T-cell (primary cell): ENCODE measurements at places on chromosomes 4 and X. TPM values are rescaled to one million over a fixed set of nuclear protein-coding genes. Genes with fewer than 3 reads are reported as not detected.

GRCh38 chr4:15457406-15458201, 12.1 kb upstream of the CC2D2A start:
- no peak for DNase-seq

DNA sequence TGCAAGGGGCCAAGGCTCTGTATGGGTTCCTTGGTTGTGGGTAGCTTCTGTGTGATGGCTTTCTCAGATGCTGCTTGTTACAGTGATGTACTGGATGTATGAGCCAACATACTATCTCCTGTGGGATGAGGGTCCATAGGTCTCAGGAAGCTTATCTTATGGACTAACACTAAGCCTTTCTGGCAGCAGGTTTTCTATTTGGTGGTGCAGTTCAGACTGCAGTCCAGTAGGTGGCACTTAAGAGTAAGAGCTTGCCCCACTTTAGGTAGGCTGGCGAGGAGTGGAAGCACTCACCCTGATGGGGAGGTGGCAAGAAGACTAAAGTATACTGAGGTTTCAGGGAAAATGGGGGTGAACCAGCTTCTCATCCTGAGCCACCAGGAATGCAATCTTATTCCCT, 306.7 kb upstream of the MAOA start:
- DNase-seq = no peak

- no peak for DNase-seq
Observed at GRCh38 chrX:24150898-24151297, 1.4 kb downstream of the ZFX start.

- no peak for DNase-seq
Observed at GRCh38 chr4:40630335-40631021, 814 bp upstream of the RBM47 start.

- DNase-seq = no peak
Observed at GRCh38 chr4:82362565-82362964, 11.2 kb downstream of the HNRNPD start.

Gene PAGE4
- not detected for total RNA-seq

DNA sequence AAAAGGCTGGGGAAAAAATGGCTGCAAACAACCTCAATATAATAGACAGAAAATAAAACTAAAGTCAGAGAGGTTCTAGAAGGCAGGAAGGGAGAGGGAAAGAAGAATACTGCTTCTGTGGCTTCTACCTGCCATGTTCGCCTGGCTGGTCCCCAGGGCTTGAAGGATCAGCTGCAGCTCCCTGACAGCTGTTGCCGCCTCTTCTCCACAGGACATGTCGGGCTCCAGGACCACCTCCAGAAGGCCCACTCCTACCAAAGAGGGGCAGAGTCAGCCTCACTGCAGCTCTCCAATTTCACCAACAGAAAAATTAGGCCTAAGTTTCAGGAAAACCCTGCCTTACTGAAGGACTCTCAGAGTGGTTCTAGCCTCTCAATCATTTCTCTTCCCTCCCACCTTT, 44.9 kb downstream of the GATB start:
- DNase-seq = no peak

DNA sequence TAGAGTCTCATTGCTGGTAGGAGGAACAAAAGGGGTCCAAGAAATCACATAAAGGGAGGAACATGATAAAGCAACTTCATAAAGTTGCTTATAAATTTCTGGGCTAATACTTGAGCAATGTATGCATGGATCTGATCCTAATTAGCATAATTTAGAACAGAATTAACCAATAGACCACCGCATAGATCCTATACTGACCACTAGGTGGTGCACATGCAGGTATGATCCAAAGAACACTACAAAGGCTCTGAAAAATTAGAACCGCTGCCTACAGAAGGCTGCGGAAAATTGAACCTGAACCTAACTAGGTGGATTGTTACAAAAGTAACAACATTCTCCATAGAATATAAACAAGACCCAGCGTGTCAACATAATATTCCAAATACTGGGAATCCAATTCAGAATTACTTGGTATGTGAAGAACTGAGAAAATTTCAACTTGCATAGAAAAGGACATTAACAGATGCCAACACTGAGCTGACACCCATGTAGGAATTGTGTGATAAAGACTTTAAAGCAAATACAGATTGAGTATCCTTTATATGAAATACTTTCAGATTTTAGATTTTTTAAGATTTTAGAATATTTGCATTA, 23.3 kb downstream of the BRCC3 start:
- DNase-seq = no peak

Gene KCNE5
- not detected for total RNA-seq

Gene NDUFA1
- total RNA-seq = 58.0 TPM

GRCh38 chr4:132276185-132276584, 872.9 kb upstream of the PCDH10 start:
- DNase-seq = no peak

Gene AFAP1
- 4.8 TPM for total RNA-seq

Gene EXOC1L
- total RNA-seq = not detected

Gene ARMCX2
- 5.7 TPM for total RNA-seq

DNA sequence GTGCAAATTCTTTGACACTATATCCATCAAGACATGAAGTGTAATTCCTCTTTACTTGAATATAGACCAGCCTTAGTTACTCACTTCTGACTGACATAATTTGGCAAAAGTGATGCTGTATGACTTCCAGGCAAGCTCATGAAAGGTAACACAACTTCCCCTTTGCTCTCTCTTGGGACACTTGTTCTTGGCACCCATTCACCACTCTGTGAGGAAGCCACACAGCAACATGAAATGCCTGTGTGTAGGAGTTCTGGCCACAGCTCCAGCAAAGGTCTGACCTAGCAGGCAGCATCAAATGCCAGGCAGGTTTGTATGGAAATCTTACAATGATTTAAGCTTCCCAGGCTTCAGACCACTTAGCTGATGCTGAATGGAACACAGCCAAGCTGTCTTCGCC, 280.3 kb downstream of the PDHA2 start:
- no peak for DNase-seq

DNA sequence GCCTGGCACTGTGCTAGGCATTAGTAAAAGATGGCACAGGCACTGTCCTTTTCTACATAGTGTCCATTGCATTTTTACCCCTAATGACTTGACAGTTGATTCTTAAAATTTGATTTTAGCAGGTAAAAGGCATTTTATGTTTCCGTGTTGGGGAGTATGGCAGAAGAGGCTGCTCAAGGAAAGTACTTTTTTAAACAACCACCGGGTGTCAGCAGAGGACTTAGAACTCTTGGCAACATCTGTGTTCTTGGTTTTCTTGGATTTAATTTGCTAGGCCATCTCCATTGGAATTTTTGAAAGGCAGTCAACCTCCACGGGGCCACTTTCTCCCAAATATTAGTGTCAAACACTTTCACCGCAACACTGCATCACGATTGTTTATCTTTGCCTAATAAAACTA, 102.9 kb downstream of the TSPAN7 start:
- DNase-seq = no peak

DNA sequence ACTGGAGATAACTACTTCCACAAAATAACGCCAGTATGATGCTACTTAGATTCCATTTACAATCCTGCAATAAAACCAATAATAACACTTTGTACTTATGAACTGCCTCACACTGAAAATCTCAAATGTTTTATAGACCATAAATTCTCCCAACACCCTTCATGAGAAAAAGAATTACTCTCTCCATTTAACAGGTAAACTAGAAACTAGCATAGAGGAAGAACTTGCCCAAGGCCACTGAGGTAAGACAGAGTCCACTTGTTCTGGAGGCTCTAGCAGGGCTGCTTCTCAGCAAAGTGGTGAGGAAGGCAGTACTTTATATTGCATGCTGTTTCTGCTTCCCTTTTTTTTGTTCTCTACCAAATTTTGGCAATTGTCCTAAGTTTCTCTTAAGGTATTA, 11.5 kb upstream of the BMP3 start:
- no peak for DNase-seq

DNA sequence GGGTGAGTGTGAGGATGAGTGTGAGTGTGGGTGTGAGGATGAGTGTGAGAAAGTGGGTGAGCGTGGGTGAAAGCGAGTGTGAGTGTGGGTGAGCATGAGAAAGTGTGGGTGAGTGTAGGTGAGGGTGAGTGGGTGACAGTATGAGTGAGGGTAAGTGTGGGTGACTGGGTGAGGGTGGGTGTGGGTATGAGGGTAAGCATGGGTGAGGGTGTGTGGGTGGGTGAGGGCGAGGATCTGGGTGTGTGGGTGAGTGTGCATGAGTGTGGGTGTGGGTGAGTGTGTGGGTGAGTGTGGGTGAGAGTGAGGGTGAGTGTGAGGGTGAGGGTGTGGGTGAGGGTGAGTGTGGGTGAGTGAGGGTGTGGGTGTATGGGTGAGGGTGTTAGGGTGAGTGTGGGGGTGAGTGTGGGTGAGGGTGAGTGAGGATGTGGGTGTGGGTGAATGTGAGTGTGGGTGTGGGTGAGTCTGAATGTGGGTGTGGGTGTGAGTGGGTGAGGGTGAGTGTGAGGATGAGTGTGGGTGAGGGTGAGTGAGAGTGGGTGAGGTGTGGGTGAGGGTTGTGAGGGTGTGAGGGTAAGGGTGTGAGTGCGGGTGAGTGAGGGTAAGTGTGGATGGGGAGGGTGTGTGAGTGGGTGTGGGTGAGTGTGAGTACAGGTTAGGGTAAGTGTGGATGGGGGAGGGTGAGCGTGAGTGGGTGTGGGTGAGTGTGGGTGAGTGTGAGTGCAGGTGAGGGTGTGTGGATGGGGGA, 48.9 kb downstream of the ING2 start:
- DNase-seq = no peak

Gene DMD
- not detected for total RNA-seq

DNA sequence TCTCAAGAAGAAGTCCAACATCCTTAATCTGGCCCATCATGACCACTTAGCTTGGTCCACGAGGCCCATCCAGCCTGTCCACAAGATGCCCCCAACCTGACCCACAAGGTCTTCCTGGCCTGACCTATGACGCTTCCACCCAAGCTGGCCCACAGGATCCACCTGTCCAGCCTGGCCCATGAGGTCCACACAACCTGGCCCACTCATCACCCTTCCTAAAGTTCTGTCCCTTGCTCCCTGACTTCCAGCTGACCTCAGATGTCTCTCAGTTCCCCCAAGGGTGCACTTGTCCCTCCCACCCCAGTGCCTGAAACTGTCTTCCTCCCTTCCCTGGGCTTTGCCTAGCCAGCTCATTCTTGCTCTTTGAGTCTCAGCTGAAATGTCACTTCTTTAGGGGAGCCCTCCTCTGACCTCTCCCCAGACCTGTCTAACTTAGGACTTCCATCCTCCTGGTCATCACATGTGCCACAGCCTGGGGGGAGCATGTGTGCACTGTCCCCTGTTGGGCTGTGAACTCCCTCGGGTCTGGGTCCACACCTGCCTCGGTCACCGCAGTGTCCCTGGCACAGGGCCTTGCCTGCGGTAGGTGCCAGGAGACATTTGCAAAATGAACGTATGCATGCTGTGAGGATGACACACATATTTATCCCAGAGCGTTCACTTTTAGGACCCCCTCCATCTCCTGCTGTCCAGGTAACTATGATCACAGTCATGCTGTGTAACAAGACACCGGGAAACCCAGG, 61.7 kb downstream of the EVC start:
- no peak for DNase-seq

- DNase-seq = no peak
Observed at GRCh38 chrX:41711021-41711667, 12.8 kb upstream of the GPR82 start.

GRCh38 chrX:111652719-111653118, 28.3 kb upstream of the ALG13 start:
- no peak for DNase-seq

Gene DGAT2L6
- total RNA-seq = not detected

Gene MAGEE2
- total RNA-seq = not detected

DNA sequence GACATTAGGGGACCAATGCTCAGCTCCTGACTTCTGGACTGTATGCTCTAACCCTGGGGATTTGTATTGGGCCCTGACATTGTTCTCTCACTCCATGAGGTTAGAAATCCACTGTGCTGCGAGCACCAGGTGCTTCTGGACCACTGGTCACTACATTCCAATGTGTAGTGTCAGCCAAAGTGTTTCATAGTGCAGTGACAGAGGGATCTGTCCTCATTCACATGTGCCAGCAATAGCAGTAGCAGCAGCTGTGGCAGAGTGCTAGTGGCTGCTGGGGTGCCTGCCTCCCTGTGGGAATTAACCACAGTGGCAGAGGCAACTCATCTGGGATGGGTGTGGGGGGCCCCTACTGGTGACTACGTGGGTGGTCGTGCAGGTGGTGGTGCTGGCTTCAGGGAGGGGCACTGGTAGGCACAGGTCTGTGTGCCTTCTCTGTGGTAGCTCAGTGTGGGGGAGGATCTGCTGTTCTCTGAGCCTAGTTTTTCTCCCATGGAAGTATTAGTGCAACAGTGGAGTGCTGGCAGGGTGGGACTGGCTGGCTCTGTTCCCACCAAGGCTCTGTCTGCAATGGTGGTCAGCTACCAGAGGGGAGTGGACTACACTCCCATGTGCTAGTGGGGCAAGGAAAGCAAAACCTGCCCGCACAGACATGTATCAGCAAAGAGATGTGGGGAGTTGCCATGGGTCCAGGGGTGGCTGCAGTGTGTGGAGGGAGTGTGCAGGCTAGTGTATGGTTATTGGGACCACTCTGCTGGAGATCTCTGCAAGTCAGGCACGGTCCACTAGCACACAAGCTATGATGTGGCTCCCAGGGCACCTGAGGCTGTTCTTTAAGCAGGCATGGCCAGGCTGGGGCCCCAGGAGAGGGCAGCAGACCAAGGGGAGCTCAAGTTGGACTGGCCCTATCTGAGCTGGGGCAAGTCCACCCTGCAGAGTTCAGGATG, 78.5 kb downstream of the SCLT1 start:
- no peak for DNase-seq

- no peak for DNase-seq
Observed at GRCh38 chr4:128787509-128788311, 21.8 kb upstream of the JADE1 start.

Gene CLDN2
- 0.07 TPM for total RNA-seq
